ENCODE measurements at places on chromosomes 1 and 21. TPM values are rescaled to one million over a fixed set of nuclear protein-coding genes. Genes with fewer than 3 reads are reported as not detected.

NPPB gene
- total RNA-seq: not detected

VHLL gene
- total RNA-seq: not detected

STX12 gene
- 23.7 TPM for total RNA-seq

PANK4 gene
- 20.5 TPM for total RNA-seq

SPATA21 gene
- total RNA-seq: not detected

AGT gene
- total RNA-seq: not detected

MIXL1 gene
- not detected for total RNA-seq

TDRD10 gene
- not detected for total RNA-seq

DNA sequence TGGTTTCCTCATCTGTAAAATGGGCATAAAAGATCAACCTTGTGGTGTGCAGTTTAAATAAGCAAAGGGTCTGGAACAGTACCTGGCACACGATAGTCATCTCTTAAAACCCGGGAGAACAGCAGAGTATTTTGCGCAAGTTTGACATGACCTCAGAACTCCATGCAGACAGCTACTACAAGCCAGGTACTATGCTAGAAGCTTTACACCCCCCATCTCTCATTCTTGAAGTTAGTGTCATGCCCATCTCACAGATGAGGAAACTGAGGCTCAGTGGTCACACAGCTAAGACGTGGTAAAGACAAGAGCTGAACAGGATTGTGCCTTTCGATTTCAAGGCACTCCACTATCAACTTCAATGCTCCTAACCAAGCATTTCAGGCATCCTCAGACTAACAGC lies 78.7 kb downstream of the CAPZB start:
- no peak for DNase-seq

DNA sequence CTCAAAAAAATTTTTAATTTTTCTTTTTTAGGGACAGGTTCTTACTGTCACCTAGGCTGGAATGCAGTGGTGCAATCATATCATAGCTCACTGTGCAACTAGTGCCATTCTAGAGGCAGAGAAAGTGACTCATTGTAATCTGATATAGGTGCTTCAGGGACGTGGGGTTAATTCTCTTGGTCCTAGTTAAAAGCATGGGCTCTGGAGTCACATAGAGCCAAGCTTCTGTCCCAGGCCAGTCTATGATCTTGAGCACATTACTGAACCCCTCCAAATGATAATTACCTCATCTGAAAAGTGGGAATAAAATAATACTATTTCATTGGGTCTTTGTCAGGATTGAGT lies 1.1 kb upstream of the ADIPOR1 start:
- DNase-seq: peak; percentile 96

GRCh38 chr1:208013210-208013609 lies 102.3 kb upstream of the CD34 start:
- DNase-seq: no peak

DNA sequence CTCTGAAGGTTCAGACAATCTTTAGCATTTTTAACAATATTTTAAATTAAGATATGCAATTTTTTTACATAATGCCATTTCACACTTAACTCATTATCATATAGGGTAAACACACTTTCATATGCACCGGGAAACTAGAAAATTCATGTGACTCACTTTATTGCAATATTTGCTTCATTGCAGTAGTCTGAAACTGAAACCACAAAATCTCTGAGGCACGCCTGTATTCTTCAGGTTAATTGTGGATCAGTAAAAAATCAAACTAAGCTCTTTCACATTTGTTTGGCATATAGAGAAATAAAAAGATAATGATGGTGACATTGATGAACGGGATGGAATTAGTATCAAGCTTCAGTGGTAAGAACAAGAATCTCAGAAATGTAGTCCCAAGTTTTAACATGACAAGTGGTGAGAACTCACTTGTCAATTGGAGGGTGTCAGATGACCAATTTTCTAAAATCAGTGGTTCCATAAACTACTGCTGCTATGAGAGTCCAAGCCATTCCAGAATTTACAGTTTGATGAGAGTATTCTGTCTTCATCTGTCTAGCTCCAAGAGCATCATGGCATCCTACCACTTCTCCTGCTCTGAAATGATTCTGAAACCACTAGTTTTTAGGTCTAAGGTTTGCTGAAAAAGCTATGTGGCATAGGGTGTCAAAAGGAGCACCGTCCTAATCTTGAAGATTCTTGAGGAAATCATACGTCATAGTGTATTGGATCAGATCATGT lies 281.0 kb downstream of the PTPRC start:
- DNase-seq: no peak

GRCh38 chr21:42868196-42868595 lies 11.1 kb downstream of the WDR4 start:
- DNase-seq: no peak

DNA sequence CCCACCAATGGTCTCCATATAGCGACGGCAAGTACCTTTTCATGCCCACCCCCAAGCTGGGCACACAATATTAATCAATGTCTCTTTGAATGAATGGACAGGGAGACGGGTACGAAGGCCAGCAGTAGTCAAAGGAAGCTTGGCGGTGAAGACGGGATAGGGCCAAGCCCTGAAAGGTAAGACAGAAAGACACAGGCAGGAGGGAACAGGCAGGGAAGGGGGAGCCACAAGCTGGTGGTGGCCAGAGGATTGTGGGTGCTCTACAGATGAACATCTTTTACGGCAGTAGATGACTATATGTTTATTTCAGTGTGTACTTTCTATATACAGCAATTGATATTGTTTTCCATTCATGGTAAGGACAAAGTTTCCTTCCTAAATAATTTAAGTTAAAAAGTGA lies 16.3 kb downstream of the CAPZB start:
- DNase-seq: no peak

DNA sequence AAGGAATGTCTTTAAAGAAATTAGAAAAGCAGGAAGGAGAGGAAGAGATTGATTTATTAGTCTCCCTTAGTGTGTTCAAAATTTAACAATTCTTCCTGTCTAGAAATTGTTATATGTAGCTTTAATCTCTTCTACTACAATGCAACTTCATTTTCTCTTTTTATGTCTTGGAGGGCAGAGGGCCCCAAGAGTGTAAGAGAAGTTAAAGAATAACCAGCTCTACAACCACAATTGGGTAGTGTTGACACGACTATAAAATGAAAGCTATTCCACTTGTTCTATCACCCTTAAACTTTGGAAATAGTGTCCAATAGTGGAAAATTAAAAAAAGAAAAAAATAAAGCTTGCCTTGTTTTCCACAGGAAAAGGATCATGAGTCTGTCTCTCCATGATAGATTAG lies 82.6 kb upstream of the DPYD start:
- no peak for DNase-seq

GRCh38 chr1:4408380-4408779 lies 246.0 kb upstream of the AJAP1 start:
- no peak for DNase-seq

GRCh38 chr1:1038694-1039093 lies 18.8 kb downstream of the AGRN start:
- no peak for DNase-seq

DNA sequence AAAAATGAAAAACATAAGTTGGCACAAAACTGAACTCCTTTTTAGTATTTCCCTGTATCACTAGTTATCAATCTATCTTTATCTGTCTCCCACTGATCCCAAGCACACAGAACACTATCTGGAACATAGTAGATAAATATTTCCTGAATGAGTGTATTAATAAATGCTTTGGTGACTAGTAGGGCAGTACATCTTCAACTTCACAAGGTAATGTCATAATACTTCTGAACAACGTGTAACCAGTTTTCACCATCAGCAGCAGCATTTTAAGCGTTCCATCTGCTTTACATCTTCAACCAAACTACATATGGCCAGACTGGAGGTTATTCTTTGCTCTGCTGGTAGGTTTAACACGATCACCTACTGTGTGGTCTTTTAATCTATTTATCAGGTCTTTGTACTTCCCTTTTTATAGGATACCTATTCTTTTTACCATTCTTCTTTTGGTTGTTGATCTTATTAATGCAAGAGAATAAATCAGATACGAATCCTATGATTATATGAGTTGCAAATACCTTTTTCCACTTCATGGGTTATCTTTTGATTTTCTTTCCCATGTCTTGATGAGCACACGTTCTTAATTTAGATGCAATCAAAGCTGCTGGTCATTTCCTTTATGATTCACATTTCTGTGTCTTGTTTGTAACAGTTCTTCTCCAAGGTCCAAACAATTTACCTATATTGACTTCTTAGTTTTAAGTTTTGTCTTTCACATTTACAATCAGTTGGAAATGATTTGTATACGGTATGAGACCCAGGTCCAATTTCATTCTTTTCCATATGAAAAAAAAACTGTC lies 16.3 kb downstream of the GPBP1L1 start:
- no peak for DNase-seq

GRCh38 chr1:184739070-184739469 lies 15.6 kb downstream of the EDEM3 start:
- no peak for DNase-seq

- no peak for DNase-seq
Observed at GRCh38 chr1:228753786-228754360, 18.6 kb downstream of the RHOU start.

DNA sequence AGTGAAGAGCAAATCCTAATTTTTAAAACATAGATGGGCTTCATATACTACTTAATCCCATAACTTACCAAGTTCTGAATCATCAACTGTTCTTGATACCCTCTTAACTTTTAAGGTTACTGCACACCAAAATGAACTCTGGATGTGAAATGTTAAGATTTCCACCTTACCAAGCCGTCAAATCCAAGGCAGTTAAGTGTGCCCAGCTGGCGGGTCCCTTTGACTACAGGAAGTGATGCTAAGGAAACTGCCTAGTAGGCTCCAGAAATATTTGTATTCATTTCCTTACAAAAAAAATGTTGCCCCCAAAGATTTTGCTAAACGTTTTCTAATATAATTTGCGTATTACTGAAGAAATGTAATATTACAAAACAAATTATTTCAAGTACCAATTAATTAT lies 10.7 kb downstream of the NRIP1 start:
- no peak for DNase-seq

- DNase-seq: no peak
Observed at GRCh38 chr1:117106478-117106877, 15.1 kb downstream of the TRIM45 start.

- no peak for DNase-seq
Observed at GRCh38 chr1:233599542-233600073, 14.3 kb upstream of the KCNK1 start.

DNA sequence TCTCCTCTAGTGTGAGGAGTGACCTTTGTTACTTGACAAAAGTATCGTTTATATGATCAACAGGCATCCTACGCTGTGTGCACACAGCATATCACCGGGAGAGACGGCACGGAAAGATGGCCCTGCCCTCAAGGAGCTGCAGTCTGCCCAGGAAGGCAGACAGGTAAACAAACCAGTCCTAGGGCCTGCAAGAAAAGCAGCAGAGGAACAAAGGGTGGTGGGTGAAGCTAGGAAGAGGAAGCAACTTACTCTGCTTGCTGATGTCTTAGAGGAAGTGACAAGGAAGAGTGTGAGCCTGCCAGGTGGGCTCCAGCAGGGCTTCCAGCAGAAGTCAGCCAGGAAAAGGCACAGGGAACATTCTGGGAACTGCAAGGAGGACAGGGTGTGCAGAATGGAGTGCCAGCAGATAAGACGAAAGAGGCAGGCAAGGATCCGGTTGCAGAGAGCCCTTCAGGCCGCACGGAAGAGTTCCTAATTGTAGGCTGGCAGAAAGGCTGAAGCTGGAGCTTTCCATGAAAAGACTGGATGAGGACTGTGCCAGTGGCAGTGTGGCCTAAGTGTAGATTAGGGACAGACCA lies 106.7 kb downstream of the SLC45A1 start:
- peak; percentile 87 for DNase-seq
